Eye (tissue), 1 donor: ENCODE measurements at places on chromosomes 6 and 20.
A peak's percentile ranks its signal among the peaks of the same experiment; 100 is the strongest.

DNA sequence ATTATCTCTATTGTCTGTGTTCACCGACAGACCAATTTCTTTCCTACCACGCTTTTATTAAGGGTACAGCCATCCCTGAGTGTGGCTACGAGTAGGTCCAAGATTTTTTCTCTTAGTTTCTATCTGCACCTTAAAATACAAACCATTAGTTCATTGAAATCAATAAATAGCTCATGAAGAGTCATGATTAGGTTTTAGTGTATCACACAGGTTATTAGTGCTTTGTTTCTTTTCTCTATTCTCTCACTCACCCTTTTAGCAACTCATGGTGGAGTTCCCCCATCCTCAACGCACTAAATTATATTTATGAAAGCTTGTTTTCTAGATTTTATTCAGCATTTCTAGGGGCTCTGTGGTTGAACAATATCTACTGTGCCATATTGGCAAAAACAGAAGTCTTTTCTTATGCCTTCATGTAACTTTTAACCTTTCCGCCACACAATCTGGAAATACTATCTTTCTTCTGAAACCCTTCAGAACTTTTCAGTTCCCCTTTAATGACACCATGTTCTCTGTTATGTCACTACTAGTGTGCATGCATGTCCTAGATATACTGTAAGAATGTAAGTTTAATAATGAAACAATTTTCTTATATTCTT, 128.2 kb upstream of the LAMA2 start:
- no peak for DNase-seq

DNA sequence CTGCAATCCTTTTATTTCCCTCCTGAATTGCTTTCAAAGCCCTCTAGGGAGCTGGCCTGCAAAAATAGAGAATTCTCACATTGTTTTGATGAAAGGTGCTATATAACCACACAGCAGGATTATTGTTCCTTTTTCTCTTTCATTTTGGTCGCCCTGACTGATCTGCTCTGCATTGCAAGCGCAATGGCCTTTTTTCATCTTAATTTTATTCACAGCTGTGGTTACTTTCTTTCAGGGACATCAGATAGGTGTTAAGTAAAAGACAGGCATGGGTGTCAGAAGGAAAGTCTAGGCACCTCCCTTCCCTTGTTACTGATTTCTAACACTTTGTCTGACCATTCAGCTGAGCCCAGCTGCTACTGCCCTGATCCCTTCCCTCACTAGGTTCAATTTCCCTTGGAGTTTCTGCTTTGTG, 850.5 kb upstream of the MAP3K7 start:
- DNase-seq: peak; percentile 35

DNA sequence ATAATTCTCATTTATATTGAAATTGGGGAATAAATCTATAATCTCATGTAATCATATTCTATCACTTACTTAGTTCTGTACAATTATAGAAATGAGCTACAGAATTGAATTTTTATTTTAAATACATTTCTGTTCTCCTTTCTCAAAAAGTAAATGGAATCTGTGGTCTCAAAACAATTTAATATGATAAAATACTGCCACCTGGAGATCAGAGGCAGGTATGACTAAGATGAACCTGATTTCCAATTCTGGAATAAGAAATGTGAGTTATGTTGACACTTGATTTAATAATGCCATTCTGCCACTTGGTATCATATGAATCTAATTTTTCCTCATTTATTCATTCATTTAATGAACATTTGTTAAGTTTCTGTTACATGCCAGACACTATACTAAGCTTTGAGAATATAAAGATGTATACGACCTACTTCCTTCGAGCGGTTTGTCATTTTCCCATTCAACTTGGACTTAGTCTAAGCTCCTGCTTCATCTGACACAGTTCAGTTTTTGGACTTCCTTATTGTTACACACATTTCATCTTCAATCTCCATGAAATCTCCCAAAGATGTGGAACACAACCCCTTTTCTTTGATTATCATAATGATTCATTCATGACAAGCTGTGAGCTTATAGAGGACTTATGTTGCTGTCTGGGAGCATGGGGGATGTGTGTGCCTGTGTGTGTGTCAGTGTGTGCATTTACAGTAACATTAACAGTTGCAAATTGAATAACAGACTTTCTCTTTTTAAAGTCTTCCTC, 7.5 kb upstream of the CCDC28A start:
- peak; percentile 63 for DNase-seq

- DNase-seq: peak; percentile 61
Observed at GRCh38 chr20:46520976-46521579, 7.7 kb upstream of the ZNF334 start.

DNA sequence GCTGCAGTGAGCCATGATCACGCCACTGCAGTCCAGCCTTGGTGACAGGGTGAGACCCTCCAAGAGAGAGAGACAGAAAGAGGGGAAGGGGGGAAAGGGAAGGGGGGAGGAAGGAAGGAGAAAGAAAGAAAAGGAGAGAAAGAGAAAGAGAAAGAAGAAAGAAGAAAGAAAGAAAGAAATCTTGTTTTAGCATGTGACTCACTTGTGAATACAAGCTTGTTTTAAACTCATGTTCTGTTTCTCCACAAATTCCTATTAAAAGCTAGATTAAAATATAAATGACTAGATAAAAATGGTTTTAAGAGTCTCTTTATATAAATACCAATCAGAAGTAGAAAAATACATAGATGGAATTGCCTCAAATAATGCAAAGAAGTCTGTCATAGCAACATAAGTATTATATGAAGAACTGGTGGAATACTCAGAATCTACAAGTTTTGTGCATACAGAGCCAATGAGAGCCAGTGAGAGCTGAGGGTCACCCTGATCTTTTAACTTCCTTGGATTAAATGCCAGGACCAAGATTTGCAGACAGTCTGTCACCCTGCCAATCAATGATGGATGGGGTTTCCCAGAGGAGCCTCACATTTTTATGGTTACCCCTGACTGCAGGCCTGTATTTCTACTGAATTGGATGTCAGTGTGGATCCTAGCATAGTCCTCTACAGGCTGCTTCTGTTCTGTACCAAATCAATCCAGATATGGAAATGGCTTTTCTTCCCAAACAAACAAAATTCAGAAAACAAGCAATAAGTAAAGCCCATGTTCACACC, 50.8 kb upstream of the LY86 start:
- no peak for DNase-seq

- DNase-seq: no peak
Observed at GRCh38 chr20:31537890-31538289, 23.6 kb downstream of the HM13 start.

- DNase-seq: no peak
Observed at GRCh38 chr20:8527998-8528723, 396.1 kb downstream of the PLCB1 start.

DNA sequence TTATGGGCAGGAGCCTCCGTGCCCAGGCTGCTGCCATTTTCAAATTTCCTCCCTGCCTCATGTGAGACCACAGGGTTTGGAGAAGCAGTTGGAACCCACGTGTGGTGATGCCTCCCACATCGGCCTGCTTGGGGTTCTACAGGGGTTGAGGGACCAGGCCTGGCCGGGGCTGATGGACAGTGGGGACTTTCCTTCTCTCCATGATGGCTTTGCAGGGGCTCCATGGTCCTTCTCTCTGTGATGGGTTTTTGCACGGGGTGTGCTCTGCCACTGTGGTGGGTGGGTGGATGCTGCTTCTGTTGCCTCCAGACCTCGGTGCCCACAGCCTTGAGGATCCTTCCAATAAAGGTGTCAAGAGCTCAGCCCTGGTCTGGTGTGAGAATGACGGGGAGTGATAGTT, 54.4 kb downstream of the ADNP start:
- DNase-seq: no peak

DNA sequence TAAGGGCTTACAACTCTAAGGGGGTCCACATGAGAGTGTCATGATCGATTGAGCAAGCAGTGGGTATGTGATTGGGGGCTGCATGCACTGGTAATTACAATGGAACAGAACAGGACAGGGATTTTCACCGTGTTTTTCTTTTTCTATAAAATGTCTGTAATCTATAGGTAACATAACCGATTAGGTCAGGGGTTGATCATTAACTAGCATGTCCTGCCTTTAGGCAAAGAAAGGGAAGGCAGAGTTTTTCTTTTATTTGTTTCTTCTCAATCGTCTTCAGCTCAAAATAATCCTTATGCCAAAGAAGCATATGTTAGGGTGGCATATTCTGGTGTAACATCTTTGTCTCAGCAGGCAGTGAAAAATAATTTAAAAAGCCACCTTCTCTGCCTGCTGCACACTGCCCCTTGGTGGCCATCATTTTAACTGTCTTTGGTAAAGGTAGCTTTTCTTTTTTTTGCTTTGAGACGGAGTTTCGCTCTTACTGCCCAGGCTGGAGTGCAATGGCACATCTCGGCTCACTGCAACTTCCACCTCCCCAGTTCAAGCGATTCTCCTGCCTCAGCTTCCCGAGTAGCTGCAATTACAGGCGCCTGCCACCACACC, 9.7 kb upstream of the CEP43 start:
- DNase-seq: peak; percentile 50

- no peak for DNase-seq
Observed at GRCh38 chr20:48949304-48950170, 28.0 kb downstream of the ARFGEF2 start.

GRCh38 chr6:25972902-25973301, 10.3 kb downstream of the TRIM38 start:
- DNase-seq: no peak

- no peak for DNase-seq
Observed at GRCh38 chr6:54802775-54803634, 43.6 kb upstream of the FAM83B start.
